Activated T-cell treated with anti-CD3 and anti-CD28 coated beads for 1 hour (primary cell): ENCODE measurements at places on chromosomes 3 and 15.

GRCh38 chr15:32099097-32099785 lies 68.9 kb downstream of the CHRNA7 start:
- no peak for DNase-seq

- DNase-seq, result no peak
Measured at GRCh38 chr15:58235961-58236360, 97.8 kb downstream of the AQP9 start.

DNA sequence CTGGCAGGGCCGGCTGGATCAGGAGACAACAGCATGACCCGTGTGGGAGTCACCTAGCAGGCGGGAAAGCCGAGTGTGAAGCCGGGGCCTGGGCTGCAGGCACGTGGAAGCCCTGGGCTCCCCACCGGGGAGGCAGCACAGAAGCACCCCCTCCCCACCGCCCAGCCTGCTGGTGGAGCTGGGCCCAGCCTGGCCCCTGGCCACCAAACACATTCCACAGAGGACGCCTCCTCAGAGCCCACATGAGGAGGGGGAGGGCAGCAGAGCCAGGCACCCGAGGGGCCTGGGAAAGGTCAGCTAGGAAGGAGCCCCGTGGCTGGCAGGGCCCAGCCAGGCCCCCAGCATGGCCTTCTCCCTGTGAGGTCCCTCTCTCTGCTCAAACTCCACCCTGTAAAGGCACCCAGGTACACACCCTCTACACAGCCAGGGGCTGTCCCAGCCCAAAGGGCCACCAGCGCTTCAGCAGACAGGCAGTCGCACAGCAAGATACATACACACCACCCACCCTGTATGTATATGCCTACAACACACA lies 4.5 kb downstream of the PLXNB1 start:
- DNase-seq, result no peak

GRCh38 chr15:62653122-62653521 lies 389.4 kb upstream of the TPM1 start:
- no peak for DNase-seq

- no peak for DNase-seq
Measured at GRCh38 chr3:114411190-114411668, 117.4 kb downstream of the TIGIT start.

GRCh38 chr3:171164067-171164465 lies 137.5 kb upstream of the SLC2A2 start:
- no peak for DNase-seq

- DNase-seq, result no peak
Measured at GRCh38 chr3:65018801-65019200, 331.0 kb upstream of the ADAMTS9 start.

DNA sequence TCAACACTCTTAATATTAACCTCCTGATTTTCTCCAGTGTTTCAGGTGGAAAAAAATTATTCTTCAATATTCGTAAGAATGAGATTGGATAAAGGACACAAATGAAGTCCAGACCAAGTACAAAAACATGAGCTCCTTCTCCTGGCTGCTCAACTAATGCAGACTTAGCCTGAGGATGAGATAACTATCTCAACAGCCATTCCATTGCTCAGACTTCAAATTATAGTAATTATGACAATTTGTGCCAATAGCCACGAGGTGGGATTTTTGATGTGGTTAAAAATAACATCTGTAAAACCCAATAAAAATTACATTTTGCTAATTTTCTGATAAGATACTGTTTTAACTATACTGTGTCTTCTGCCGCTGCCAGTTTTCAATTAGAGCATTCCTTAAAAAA lies 323.6 kb downstream of the SOX2 start:
- no peak for DNase-seq

DNA sequence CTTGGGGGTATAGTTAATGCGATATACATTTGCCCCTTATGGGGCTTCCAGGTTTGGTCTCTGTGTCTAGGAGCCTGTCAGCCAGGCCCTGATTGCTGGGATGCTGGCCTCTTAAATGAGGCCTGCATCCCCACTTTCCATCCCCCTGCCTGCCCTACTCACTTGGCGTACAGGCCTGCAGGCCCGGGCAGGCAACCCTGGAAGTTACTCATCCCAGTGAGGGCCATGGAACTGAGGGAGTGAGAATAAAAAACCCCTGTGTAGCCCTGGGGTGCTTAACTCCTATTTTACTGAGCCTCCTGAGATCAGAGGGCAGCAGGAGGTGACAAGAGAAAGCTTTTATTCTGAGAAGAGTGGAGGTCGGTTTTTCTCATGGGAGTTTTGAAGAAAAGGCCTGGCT lies 2.0 kb downstream of the DISP2 start:
- DNase-seq, result no peak

GRCh38 chr3:145817870-145818483 lies 343.0 kb downstream of the PLOD2 start:
- DNase-seq, result no peak

DNA sequence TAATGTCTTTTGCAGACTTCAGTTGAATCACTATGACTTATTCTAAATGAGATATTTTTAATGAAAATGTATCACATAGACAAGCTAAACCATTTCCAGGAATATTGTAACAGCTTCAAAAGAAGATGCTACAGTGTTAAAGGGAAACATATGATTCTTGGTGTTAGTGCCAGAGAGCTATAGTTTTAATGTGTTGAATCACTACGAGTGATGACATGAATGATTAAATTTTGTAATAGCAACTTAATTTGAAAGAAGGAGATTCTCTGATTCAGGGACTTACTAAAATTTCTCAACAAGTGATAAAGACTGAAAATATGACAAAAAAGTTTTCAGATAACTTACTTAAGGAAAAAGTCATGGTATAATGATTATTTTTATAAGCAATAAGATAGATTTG lies 267.3 kb upstream of the SLITRK3 start:
- DNase-seq, result no peak

- DNase-seq, result no peak
Measured at GRCh38 chr3:187774185-187774789, 29.0 kb upstream of the BCL6 start.

DNA sequence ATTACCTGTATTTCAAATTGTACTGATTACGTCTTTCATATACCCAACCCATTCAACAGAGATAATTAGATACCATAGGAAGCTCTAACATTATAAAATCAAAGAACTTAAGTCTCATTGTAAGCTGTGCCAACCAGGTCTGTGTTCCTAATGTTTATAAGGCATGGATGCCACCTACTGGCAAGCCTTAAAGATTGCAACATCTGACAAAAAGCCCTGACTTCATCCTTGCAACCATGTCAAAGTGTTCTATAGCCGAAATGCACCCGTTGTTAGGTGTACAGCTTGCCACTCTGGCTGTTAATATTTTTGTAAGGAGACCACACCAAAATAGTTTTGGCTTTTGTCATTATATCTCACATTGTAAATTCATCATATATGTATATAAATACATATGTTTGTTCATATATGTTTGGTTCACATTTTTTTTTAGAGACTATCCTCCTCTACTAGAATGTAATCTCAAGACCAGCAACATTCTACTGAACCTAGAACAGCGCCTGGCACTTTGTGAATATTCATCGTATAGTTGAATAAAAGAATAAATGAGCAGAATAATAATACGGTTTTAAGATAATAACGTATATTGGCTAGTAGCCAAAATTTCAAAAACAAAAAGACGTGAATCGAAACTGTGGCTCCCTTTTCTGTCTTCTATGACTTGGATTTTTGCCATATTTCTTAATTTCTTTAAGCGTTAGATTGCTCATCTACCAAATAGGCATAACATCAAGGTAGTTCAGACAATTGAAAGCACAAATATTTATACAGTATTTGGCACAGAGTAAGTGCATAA lies 258.1 kb downstream of the TBL1XR1 start:
- no peak for DNase-seq

GRCh38 chr3:114615523-114616085 lies 321.8 kb downstream of the TIGIT start:
- DNase-seq, result no peak

- no peak for DNase-seq
Measured at GRCh38 chr3:107727102-107727501, 204.3 kb downstream of the BBX start.

- no peak for DNase-seq
Measured at GRCh38 chr3:129687586-129688125, 81.2 kb upstream of the PLXND1 start.

- DNase-seq, result no peak
Measured at GRCh38 chr3:138329984-138330293, 288 bp upstream of the NME9 start.

DNA sequence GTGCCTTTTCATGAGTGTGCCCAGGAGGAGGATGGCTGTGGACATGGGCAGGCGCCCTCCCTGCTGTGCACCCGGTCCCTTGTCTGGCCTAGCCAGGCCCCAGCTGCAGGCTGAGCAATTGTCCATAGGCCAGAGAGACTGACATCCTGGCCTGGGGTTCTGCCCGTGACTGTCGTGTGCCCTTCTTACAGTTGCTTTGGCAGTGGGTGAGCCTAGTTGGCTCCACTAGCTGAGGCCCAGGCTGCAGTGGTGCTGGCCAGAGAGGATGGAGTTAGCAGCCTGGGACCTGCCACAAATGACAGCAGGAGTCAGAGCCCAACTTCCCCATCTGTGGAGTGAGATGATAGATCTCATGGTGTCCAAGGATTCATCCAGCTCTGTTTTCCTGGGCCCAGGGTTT lies 9.0 kb upstream of the CHRNB4 start:
- no peak for DNase-seq

DNA sequence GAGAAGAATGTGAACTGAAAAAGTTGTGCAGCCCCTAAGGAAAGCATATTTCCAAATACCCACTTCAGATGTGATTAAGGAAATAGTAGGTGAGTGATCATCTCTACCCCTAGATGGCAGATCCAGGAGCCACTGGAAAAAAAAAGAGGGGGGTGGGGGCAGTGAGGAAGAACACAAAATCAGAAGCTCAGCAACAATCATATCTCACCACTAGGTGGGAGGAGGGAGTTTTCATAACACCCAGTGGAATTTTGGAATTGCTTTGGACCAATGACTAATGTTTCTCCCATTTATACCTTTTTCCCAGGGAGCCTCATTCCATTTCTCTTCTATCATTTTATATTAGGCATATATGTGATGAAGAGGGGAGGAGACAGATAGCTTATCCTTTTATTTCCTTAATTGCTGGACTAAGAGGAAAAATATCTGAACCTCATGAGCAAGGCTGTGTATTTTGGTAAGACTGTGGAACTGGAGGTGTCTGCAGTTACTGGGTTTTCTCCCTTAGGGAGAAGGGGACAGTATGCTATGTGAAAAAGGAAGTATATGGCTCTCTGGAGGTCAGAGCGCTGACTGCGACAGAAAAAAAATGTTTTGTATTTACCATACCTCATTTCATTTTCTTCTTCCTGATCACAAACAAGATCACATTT lies 363.4 kb downstream of the GAP43 start:
- DNase-seq, result no peak

DNA sequence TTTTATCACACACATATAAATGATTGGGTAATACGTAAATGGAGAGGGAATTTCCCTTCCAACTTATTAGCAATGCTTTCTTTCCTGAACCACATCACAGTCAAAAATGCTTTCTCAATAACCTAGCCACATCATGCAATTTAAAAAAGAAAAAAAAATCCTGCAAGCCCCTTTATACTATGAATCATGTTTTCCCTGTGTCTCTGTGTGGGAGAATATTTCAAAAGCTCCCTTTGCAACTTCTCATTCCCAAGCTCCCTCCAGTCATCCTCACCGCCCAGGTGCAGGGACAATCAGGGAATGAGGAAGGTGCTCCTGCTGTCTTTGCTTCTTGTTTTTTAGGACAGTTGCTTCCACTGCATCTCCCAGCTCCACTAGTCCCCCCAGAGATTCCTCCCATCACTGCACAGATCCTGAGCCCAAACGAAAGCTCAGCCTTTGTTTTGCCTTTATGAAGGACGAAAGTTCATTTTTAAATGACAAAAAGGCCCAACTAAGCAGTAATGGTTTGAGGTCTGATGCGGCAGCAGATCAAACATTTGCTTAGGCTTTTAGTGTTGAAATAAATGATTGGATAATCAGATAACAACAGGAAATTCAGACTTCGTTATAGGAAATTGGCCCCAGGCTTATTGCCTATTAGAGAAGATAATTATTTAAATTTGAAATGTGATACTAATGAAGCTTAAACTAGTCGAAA lies 47.8 kb upstream of the ADGRG7 start:
- no peak for DNase-seq

DNA sequence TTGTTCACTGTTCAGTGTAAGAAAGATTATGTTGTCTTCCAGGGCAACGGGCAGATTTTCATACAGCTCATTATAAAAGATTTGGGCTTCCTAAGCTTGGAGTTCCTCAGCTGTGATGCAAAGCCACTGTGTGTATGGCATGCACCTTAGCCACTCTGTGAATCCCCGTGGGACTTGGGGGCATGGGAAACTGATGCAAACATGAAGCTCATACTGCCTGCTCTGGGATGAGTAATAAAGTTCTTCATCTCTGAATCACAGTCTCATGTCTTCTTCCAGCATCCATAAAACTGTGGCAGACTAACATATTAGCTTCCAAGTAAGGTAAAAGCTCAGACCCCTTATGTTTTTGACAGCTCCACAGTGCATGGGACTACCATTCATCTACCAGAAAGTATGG lies 154.3 kb upstream of the RORA start:
- no peak for DNase-seq

DNA sequence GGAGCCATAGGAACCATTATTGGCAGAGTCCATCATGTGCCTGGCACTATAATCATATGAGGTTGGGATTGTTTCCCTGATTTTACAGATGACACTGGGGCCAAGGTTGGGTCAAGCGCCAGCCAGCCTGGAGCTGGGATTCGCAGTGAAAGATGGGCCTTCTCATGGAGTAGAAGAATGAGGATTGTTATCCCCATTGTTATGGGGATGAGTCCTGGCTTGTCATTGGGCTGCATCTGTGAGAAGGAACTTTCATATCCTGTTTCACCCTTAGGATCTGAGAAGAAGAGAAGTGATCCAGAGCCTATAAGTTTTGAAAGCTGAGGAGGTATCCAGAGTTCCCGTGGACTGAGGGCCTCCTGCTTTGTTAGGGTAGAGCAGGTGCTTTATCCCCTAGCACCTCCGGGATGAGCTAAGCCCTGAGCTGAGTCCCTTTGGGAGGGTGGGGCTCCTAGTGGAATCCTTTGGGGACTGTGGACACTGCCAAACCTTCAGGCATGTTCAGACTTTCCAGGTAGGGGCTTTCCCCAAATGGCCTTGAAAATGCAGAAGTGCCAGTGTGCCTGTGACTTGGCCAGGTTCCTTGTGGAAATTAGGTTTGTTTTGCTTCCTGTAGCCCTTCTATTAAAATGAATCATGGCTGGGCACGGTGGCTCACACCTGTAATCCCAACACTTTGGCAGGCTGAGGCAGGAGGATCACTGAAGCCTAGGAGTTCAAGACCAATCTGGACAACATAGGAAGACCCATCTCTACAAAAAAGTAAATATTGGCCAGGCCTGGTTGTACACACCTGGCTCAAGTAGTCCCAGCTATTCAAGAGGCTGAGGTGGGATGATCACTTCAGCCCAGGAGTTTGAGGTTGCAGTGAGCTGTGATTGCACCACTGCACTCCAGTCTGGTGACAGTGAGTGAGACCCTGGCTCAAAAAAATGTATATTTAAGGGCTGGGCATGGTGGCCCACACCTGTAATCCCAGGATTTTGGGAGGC lies 30.2 kb upstream of the BSN start:
- no peak for DNase-seq

GRCh38 chr15:90706394-90707327 lies 10.5 kb upstream of the BLM start:
- no peak for DNase-seq

GRCh38 chr15:51004103-51004551 lies 90.6 kb downstream of the TNFAIP8L3 start:
- DNase-seq, result no peak
